ENCODE measurements at places on chromosomes 12 and 14. TPM values are rescaled to one million over a fixed set of nuclear protein-coding genes. Genes with fewer than 3 reads are reported as not detected.

ASIC1 gene
- 3.5 TPM for total RNA-seq

DNA sequence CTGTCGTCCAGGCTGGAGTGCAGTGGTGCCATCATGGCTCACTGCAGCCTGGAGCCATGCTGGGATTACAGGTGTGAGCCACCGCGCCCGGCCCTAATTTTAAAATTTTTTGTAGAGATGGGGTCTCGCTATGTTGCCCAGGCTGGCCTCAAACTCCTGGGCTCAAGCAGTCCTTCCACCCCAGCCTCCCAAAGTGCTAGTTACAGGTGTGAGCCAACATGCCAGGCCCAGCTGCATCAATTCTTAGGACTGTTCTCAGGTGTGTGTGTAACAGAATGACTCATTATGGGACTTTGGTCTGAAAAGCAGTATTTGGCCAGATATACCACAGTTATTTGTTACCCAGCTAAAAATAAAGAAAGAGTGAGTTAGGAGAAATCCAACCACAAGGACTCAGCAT is 17.4 kb downstream of the LETMD1 start:
- peaks cover 14% of the 10 kb centered on the region for H3K36me3 ChIP-seq
- H3K4me1 ChIP-seq: peaks cover 11% of the 10 kb centered on the region
- no peak overlapping the region for H3K4me3 ChIP-seq
- H3K27me3 ChIP-seq: no peaks in the 10 kb centered on the region
- no peak for DNase-seq

DNA sequence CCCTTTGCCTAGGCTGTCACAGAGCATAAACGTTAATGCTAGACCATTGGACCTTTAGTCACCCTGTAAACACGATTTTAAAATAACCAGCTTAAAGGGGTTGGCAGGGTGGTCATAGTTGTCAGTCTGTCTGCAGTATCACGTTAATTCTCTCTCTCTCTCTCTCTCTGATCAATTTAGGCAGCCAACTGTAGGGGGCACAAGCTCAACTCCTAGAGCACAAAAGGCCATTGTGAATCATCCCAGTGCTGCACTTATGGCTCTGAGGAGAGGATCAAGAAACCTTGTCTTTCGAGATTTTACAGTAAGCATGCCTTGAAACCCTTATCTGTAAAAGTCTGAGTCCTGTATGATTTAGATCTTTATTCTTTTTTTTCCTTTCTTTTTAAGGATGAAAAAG is 97.1 kb downstream of the SCAF11 start:
- no peaks in the 10 kb centered on the region for H3K4me1 ChIP-seq
- no peak for DNase-seq
- H3K27ac ChIP-seq: no peak overlapping the region
- no peak overlapping the region for H3K4me3 ChIP-seq
- no peaks in the 10 kb centered on the region for H3K27me3 ChIP-seq

DNA sequence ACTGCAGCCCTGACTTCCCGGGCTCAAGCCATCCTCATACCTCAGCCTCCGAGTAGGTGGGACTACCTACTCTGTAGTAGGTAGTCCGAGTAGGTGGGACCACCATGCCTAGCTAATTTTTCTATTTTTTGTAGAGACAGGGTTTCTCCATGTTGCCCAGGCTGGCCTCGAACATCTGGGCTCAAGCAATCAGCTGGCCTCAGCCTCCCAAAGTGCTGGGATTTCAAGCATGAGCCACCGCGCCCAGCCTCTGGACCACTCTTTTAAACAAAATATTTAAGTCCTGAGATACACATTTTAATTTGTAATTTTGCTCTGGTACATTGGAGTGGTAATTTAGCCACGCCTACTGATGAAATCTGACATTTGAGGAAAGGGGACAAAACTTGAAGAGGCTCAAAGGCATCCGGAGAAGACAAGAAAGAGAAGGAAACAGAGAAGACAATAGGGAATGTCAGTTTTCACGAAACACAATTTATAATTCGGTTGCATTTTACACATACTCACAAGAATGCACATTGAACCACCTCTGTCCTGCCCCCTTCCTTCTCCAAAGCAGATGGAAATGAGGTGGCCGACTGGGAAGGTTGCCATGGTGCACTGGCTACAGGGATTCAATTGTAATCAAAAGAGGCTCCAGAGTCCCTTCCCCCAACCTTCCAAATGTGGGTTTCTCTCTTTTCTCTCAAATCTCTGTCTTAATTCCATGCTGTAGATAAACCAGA is 9.7 kb upstream of the TUBA1A start:
- H3K4me1 ChIP-seq: peaks cover 29% of the 10 kb centered on the region
- no peak overlapping the region for H3K27ac ChIP-seq
- no peaks in the 10 kb centered on the region for H3K27me3 ChIP-seq
- no peak overlapping the region for H3K4me3 ChIP-seq
- DNase-seq: no peak

GRCh38 chr12:121980191-121980891 is 41.3 kb upstream of the BCL7A start:
- H3K4me1 ChIP-seq: no peaks in the 10 kb centered on the region
- no peak overlapping the region for H3K4me3 ChIP-seq

- H3K27me3 ChIP-seq: no peaks in the 10 kb centered on the region
- peak; percentile 66 for DNase-seq
- peaks cover 20% of the 10 kb centered on the region for H3K4me1 ChIP-seq
- peaks cover 45% of the 10 kb centered on the region for H3K36me3 ChIP-seq
- peak overlapping the region; percentile 80 for H3K27ac ChIP-seq
Measured at GRCh38 chr14:77459072-77459723, 1.3 kb downstream of the AHSA1 start.

GRCh38 chr14:68941820-68942219 is 37.3 kb downstream of the ACTN1 start:
- H3K27ac ChIP-seq: peak overlapping the region; percentile 69
- peaks cover 4% of the 10 kb centered on the region for H3K36me3 ChIP-seq
- peaks cover 91% of the 10 kb centered on the region for H3K4me1 ChIP-seq

GRCh38 chr12:100993916-100994450 is 199.4 kb downstream of the ANO4 start:
- no peak overlapping the region for H3K27ac ChIP-seq
- no peak overlapping the region for H3K4me3 ChIP-seq
- no peaks in the 10 kb centered on the region for H3K4me1 ChIP-seq

DNA sequence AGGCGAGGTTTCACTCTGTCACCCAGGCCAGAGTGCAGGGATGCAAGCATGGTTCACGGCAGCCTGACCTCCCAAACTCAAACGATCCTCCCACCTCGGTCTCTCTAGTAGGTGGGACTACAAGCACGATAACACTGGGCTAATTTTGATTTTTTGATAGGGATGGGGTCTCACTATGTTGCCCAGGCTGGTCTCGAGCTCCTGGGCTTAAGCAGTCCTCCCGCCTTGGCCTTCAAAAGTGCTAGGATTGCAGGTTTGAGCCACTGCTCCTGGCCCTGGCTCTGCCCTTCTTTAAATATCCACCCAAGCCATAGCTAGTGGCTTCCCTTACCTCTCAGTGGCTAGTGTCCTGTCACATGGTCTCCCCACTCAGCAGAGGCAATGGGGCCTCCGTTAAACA is 17.8 kb downstream of the SFSWAP start:
- no peaks in the 10 kb centered on the region for H3K27me3 ChIP-seq
- DNase-seq: no peak
- H3K27ac ChIP-seq: no peak overlapping the region
- H3K36me3 ChIP-seq: peaks cover 31% of the 10 kb centered on the region
- H3K4me1 ChIP-seq: no peaks in the 10 kb centered on the region
